C1 segment of cervical spinal cord (tissue), 14 donors: ENCODE measurements at places on chromosomes 11 and 22.

- peak; percentile 45 for DNase-seq
Measured at GRCh38 chr11:65493367-65494176, 5.3 kb upstream of the MALAT1 start.

DNA sequence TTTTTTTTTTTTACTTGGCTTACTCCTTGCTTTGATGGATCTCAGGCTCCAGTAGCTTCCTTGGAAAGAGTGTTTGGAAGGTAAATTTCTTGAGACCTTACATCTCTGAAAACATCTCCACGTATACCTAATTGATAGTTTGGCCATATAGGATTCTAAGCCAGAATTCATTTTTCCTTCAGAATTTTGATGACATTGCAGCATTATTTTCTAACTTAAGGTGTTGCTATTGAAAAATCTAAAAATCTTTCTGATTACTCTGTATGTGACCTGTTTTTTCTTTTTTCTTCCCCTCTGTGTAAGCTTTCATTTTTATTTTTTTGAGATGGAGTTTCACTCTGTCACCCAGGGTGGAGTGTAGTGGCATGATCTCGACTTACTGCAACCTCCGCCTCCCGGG, 23.1 kb upstream of the SPTBN2 start:
- DNase-seq: no peak

DNA sequence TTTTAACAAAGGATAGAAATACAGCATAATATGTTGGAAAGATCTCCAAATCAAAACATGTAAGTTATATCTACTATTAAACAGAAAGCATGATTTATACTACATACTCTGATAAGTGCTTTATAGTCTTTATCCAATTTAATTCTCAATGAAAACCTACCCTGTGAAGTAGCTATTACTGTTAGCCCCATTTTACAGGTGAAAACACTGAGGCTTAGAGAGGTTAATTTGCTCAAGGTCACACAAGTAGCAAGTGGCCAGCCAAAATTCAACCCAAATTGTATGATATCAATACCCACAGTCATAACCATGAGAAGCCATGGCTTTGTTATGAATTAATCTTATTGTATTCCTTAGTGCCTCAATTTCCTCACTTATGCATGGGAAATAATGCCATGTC, 675 bp upstream of the OR5AN1 start:
- DNase-seq: no peak

- no peak for DNase-seq
Measured at GRCh38 chr11:43779306-43779705, 98.8 kb downstream of the HSD17B12 start.

GRCh38 chr22:39123751-39124581, 26.9 kb downstream of the APOBEC3H start:
- DNase-seq: no peak

- DNase-seq: no peak
Measured at GRCh38 chr11:3156661-3157311, 8.3 kb downstream of the OSBPL5 start.

GRCh38 chr11:1889224-1889930, 2.3 kb downstream of the PRR33 start:
- no peak for DNase-seq

DNA sequence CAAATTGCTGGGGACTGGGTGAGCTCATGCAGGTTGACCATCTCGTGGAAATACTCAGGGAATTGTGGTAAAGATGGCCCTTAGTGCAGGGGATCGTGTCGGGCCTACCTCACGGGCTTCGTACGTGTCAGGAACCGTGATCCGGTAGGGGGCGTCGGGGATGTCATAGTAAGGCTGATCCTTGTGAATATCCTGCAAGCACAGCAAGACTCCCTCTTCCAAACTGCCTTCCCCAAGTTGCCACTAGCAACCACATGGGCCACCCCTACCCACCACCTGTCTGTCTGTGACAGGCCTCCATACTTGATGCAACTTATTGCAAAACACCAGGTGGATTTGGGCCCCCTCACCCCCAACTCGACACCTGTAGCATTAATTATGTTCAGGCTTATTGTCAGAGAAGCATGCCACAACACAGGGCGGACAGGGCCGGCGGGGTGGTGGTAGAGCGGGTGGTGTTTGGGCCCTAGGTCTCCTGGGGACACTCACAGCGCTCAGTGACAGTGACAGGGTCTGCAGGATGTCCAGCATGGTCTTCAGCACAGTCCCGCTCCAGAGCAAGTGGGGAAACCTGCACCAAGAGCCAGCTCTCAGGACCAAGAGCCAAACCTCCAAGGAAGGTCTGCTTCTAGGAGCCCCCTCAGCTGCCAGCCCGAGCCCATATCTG, 22.6 kb upstream of the SERPIND1 start:
- DNase-seq: no peak

DNA sequence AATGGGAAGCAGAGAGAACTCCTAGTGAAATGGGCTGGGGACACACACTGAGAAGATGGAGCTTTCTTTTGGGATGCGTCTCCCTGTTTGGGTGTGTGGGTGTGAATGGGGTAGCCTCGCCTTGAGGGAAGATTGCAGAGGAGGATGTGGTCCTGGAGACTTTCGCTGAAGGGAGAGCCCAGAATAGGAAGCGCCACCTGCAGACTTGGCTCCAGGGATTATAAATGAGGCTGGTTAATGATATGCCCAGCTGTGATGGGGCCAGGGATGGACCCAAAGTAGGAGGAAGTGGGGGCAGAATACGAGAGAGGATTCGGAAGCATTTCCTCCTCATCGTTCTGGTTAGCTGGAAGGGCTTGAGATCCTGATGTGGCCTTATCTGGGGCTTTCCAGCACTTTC, 13.7 kb downstream of the RELT start:
- no peak for DNase-seq

GRCh38 chr22:46976598-46976997, 214.1 kb downstream of the TBC1D22A start:
- DNase-seq: no peak

DNA sequence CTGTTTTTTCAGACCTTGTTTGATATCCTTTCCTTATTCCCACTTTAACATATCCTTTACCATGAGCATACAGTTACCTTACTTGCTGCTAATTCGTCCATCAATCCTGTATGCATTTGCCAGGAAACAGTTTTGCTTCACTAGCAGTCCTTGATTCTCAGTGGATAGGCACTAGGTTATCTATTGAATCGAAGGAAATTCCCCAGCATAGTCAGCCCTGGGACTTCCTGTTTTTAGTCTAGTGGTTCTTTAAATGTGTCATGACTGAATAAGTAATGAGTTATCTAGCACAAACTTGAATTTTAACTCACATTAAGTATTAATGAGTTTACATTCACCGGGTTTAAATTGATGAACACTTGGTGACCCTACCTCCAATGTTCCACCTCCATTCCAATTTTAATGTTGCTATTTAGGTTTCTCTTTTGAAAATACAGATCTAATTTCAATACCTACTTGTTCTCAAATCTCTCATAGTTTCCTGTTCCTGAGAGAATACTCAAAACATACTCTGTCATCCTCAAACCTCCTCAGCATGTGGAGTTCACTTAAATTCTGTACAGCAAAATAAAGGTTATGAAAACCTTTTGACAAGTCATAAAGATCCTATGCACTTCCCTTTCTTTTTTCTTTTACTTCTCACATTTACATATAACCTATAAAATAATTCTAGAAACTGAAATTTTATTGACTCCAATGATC, 1375.1 kb upstream of the TENM4 start:
- DNase-seq: no peak

DNA sequence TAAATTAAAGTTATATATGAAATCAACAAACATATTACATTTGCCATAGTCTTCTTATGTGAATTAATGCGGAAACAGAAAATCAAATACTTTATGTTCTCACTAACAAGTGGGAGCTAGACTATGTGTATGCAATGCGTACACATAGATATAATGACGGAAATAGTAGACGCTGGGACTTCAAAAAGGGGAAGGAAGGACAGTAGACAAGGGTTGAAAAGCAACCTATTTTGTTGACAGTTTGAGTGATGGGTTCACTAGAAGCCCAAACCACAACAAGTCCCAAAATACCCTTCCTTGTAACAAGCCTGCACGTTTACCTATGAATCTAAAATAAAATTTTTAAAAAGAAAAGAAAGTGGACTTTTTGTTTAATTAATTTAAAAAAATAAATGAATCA, 430.8 kb upstream of the CNTN5 start:
- DNase-seq: no peak
